Neural progenitor cell (in vitro differentiated cells): ENCODE measurements at places on chromosomes 16 and 17. TPM values are rescaled to one million over a fixed set of nuclear protein-coding genes. Genes with fewer than 3 reads are reported as not detected.

GRCh38 chr17:35641032-35641431 lies 53.9 kb downstream of the AP2B1 start:
- no peak for DNase-seq

GRCh38 chr17:39622380-39623006 lies 4.3 kb upstream of the PPP1R1B start:
- no peak for DNase-seq

- DNase-seq = peak; percentile 18
Measured at GRCh38 chr16:22370038-22370820, 4.2 kb downstream of the CDR2 start.

- no peak for DNase-seq
Measured at GRCh38 chr16:12268606-12269005, 292.1 kb downstream of the SNX29 start.

- DNase-seq = no peak
Measured at GRCh38 chr16:49746545-49746944, 109.4 kb downstream of the ZNF423 start.

- DNase-seq = peak; percentile 32
Measured at GRCh38 chr16:3872216-3872895, 8.2 kb downstream of the CREBBP start.

The HSD17B1 gene
- total RNA-seq = 2.2 and 2.6 TPM in 2 replicates
